ENCODE measurements at places on chromosomes 5 and 9. TPM values are rescaled to one million over a fixed set of nuclear protein-coding genes. Genes with fewer than 3 reads are reported as not detected.

- H3K27ac ChIP-seq, result no peak overlapping the region
- peaks cover 17% of the 10 kb centered on the region for H3K4me1 ChIP-seq
- no peak for DNase-seq
- H3K27me3 ChIP-seq, result peaks cover 79% of the 10 kb centered on the region
Measured at GRCh38 chr5:135505973-135506372, 29.8 kb downstream of the NEUROG1 start.

DNA sequence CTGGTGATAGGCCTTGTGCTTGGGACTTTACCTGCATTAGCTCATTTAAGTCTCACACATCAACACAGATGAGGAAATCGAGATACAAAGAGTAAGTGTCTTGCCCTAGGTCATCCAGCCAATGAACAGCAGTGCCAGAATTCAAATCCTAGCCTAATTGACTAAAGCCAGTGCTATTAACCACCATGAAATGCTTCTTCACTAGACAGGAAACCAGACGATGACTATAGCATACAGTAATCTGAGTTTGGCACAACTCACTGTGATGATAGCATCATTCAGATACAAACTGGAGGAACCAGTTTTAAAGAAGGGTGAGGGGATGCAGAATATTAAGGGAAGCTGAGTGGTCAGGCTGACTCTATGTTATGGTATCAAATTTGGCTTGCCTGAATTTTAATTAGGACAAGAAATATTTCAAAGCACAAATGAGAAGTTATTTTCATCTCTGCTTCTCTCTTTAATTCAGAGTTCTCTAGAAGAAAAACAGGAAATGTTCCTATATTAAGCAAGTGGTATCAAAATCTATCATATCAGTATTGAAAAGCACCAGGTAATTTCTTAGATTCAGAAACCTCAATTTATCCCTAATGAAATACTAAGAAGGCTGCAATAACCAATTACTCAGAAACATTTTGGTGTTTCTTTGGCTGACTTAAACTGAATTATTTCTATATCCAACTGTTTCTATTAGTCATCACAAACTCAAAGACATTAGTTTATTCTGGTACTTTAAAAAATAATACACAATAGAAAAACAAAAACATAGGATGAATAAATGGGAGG is 147.0 kb upstream of the RASA1 start:
- no peaks in the 10 kb centered on the region for H3K27me3 ChIP-seq
- H3K4me1 ChIP-seq, result peaks cover 12% of the 10 kb centered on the region
- H3K36me3 ChIP-seq, result no peaks in the 10 kb centered on the region
- H3K4me3 ChIP-seq, result no peak overlapping the region
- no peak for DNase-seq

- peaks cover 1% of the 10 kb centered on the region for H3K27me3 ChIP-seq
- no peak for DNase-seq
- peaks cover 12% of the 10 kb centered on the region for H3K4me1 ChIP-seq
- no peak overlapping the region for H3K4me3 ChIP-seq
- no peak overlapping the region for H3K27ac ChIP-seq
- peaks cover 2% of the 10 kb centered on the region for H3K36me3 ChIP-seq
Measured at GRCh38 chr9:98896632-98897031, 47.1 kb upstream of the COL15A1 start.

- H3K36me3 ChIP-seq, result no peaks in the 10 kb centered on the region
- no peak for DNase-seq
Measured at GRCh38 chr9:89464300-89464901, 33.5 kb downstream of the SEMA4D start.

GRCh38 chr9:76459694-76460635 is 983 bp downstream of the GCNT1 start:
- H3K4me1 ChIP-seq, result peaks cover 27% of the 10 kb centered on the region
- peaks cover 15% of the 10 kb centered on the region for H3K27me3 ChIP-seq
- H3K4me3 ChIP-seq, result peak overlapping the region; percentile 79
- H3K36me3 ChIP-seq, result no peaks in the 10 kb centered on the region
- H3K27ac ChIP-seq, result peak overlapping the region; percentile 91
- peak; percentile 25 for DNase-seq

DNA sequence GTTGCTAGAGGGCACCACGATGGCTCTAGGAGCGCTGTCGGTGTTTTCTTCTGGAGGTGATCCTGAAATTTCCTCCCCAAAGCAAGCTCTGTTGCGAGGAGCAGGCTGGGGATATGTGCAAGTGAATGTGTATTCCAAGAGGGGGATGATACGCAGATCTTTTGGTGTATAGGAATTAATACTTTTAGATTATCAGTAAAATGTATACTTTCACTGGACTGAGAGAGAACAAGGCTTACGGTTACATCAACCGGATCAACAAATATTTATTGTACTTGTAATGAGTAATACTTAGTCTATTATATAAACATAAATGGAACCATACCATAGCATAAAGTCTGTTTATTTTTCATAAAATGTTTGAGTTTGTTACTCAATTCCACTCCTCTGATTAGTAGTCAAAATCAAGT is 632 bp upstream of the PRKAA1 start:
- H3K36me3 ChIP-seq, result peaks cover 5% of the 10 kb centered on the region
- H3K27me3 ChIP-seq, result no peaks in the 10 kb centered on the region
- no peak for DNase-seq
- H3K27ac ChIP-seq, result peak overlapping the region; percentile 91
- H3K4me1 ChIP-seq, result peaks cover 20% of the 10 kb centered on the region

The EIF4EBP3 gene
- total RNA-seq, result 5.2 TPM

The PRUNE2 gene
- total RNA-seq, result 3.5 TPM

The DMRT3 gene
- total RNA-seq, result 2.5 TPM

The ZFP2 gene
- total RNA-seq, result 4.0 TPM

The ANKRD34B gene
- not detected for total RNA-seq

The NFIL3 gene
- total RNA-seq, result 26.3 TPM

The FABP6 gene
- not detected for total RNA-seq
